ENCODE measurements at places on chromosomes 12 and 14.
A peak's percentile ranks its signal among the peaks of the same experiment; 100 is the strongest.

DNA sequence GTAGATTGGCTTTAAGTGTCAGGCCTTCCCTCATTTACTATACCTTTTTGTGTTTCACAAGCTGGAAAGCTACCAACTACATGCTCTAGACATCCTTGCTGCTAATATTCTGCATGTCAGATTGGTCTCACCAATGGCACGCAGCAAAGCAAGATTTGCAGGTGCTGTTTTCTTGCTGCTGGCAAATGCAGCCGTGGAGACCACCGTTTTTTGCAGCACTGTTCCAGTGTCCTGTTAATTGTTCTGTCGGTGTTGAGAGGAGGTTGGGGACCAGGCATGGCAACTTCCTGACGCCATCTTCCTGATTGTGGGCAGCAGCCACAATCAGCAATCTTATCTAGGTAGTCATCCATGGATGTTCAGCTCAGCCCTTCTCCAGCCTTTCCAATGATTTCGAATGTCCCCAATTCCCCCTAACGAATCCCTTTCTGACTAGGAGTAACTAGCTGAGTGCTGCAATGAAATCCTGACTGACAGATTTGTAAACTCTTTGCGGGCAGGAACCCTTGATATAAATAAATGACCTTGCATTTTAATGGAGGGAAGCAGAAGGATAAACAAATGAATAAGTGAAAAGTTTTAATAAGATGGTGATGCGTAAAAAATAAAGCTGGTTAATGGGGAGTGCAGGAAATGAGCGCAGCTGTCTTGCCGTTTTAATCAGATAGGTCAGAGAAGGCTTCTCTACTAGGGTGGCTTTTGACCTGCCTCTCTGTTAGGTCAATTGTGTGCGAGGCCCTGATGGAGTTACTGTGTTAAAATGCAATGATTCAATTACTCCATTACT lies 574 bp upstream of the CRADD start:
- no peak for DNase-seq

DNA sequence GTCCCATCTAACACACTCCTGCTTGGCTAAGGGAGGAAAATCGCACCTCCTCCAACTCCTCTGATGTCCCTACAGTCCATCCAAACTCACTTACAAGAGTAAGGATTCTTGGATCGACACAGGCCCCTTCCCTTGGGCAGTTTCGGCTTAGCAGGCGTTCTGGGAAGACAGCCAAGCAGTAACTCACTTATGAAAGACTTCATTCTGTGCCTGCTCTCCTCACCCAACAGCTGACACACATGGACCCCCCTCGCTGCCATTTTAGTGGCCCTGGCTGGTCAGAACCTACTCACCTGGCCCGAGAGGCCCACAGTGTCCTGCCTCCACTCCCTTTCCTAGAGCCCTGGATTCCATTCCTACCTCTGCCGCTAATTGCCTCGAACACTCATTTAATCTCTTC lies 52.3 kb upstream of the BCL2L14 start:
- no peak for DNase-seq

DNA sequence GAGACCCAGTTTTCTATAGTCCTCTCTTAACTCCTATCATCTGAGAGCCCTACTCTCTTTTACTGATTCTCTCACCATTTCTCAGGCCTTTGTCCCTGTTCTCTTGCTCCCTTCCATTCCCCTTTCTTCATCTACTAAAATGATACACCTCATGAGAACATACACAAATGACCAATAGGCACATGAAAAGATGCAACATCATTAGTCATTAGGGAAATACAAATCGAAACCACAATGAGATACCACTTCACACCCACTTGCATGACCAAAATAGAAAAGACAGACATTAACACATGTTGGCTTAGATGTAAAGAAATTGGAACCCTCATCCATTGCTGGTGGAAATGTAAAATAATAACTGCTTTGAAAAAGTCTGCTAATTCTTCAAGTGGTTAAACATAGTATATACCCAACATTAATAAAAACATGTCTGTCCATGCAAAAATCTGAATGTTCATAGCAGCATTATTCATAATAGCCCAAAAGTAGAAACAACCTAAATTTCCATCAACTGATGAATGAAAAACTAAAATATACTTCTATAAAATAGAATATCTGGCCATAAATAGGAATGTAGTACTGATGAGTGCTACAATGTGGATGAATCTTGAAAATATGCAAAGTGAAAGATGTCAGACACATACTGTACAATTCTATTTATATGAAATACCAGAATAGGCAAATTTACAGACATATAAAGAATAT lies 66.0 kb downstream of the DENND5B start:
- DNase-seq, result no peak

GRCh38 chr14:64303471-64303917 lies 9.3 kb upstream of the ESR2 start:
- DNase-seq, result peak; percentile 19

GRCh38 chr14:20492486-20492885 lies 12.9 kb upstream of the RNASE10 start:
- no peak for DNase-seq

DNA sequence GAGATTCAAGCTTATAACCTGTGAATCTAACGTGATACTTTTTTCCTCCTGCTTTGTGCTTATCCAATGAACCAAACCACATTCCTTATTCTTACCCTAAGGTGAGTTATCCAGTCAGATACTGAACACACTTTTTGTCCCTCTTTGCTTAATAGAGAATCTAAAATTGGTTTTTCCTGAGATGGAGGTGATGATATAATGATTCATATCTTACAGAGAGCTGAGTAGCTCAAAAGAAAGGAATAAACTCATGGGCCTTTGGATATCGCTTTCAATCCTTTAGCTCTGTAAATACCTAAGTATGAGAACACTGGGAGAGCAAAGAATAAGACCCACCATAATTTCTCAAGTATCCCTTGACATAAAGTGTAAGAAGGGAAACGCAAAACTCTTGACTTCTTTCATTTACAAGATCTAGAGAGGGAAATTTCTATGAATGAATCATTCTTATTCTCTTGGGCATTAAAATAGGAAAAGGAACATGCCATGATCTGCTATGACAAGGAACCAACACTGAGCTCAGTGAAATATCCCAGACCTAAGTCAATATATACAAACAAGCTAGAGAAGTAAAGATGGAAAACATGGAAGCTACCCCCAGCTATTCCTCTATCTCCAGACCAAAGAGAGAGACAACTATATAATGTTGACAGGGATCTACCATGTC lies 81.8 kb upstream of the STAC3 start:
- DNase-seq, result no peak

DNA sequence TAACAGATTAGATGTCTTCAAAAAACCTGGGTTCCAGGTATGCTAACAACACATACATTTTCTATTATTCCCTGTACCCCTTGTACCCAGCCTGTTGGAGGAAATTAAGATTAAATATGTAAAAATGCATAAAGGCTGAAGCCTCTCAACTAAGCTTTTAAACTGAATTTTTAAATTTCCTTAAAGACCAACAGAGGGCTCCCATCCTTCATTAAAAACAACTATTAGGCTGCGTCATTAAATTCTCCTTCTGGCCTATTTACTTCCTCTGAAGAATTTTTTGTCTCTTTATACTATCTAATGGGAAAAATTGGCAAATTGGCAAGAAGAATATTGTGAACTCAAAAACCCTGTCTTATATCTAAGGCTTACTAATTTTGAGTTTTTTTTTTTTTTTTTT lies 21.8 kb downstream of the SENP1 start:
- no peak for DNase-seq
